ENCODE measurements at places on chromosomes 3 and 15.

GRCh38 chr15:82963471-82964341 lies 11.2 kb upstream of the HOMER2 start:
- no peak for DNase-seq

DNA sequence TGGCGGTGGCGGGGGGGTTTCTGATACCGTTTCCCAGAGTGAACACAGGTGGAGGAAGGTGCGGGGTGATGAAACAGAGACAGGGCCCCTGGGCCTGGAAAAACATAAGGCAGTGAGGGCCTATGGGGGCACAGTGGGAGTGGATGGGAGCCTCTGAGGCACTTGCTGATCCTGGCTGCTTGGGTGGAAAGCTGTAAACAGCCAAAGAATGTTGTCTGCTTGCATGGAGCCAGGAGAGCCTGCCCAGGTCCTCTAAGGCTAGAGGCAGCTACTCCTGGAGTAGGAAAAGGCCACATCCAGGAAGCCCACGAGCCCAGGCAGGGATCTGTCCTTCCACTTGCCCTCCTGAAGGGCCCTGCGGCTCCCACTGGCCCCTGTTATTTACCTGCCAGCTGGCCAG lies 2.9 kb upstream of the SEMA3B start:
- no peak for DNase-seq

DNA sequence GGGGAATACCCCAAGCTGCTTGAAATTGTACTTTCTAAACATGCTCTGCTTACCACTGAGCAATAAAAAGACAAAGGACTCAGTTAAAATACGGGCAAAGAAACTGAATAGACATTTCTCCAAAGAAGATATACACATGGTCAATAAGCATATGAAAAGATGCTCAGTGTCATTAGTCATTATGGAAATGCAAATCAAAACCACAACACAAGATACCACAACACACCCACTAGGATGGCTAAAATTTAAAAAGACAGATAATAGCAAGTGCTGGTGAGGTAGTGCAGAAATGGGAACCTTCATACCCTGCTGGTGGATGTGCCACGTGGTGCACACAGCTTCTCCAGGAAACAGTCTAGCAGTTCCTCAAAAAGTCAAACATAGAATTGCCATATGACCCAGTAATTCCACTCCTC lies 21.3 kb downstream of the LRIG1 start:
- no peak for DNase-seq

DNA sequence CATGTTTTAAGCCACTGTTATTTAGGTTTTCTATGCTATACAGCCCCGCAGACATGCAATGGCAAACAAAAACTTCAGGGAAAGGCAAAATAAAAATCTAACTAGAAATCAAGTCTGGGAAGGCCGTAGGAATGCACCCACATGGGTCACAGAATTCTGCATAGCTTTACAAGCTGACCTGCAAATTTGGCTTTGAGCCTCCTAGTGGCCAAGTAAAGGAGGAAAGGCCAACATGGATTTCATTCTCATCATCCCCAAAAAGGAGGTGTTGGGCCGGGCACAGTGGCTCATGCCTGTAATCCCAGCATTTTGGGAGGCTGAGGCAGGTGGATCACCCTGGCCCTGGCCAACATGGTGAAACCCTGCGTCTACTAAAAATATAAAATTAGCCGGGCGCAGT lies 124.3 kb downstream of the FBLN2 start:
- no peak for DNase-seq

- DNase-seq = no peak
These were observed 208.3 kb downstream of the TJP1 start for GRCh38 chr15:29613951-29614382.

DNA sequence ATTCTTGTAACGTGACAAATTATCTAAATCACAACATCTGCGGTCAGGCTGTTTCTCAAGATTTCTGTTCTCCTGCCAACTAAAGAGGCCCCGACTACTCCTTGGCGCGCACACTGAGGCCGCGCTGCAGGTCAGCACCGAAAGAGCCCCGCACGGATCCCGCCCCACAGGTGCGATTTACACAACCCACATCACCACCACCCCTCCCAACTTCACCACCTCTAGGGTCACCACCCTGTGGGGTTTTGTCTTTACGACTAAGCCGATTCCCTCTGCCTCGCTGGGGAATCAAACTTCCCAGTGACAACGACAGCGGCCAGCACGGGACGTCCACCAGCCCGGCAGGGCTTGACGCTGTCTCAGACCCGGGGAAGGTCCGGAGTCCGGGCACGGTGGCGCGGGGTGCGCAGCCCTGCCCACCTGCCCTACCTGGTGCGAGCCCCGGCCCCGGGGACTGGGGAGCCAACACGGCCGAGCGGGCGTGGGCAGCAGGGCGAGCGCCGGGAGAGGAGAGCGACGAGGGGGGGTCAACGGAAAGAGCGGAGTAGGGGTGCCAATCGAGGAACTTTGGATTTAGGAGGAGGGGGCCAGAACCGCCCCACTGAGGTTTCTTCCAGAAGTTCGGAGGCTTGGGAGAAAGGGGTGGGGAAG lies 764 bp downstream of the UACA start:
- peak; percentile 67 for DNase-seq

DNA sequence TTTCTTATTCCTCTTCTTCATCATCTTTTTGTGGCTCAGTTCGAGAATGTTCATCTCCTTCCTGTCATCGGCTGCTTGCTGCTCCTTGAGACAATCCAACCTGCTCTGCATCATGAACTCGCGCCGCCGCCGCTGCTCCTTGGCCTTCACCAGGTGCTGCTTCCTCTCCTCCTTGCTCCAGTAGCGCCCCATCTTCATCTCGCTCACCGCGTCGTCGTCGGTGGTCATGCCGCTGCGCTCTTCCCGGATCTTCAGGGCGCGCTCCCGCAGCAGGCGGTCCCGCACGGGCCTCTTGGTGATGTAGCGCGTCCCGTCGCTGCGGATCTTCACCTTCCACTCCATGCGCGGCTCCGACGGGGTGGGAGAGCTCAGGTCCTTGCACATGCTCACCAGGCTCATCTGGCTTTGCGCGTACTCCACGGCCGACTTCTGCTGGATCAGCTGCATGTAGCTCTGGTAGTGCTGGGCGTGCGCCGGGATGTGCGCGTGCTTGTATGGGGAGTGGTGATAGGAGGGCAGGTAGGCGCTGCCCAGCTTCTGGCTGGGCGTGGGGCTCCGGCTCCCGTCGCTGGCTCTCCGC lies 241.2 kb downstream of the PDZRN3 start:
- no peak for DNase-seq

DNA sequence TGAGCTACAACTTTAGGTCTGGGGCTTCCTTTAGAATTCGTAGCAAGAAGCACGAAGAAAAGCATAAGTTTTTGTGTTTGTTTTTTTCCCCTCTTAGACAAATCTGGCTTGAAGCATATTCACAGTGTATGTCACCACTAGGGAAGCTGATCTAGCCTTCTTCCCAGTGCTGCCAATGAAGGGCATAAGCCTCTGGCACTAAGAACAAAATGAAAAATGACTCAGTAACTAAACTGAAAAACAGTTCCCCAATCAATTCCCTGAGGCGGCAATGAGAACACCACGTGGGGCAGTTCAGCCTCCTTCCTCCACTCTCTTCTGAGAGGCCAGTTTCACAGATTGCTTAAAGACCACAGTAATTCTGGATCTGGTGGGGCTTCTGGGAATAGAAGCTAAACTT lies 338.1 kb downstream of the GAP43 start:
- DNase-seq = no peak

- no peak for DNase-seq
These were observed 407.3 kb upstream of the PPP2R3A start for GRCh38 chr3:135558150-135558783.

DNA sequence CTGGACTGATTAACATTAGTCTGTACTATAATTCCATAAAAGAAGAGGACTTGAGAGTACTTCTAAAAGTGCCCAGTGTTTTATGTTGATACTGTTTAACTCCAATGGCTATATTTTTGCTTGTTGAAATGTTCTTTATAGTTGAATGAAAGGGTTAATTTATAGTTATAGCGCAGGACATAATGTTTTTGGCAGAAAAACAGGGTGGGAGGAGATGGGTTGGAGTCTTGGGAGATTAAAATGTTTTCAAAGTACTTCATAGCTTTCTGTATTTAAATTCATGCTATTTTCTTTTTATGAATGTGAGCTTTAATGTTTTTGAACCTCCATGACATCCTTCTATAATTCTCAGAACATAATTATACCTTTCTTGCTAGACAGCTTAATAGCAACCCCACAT lies 108.2 kb downstream of the CNTN3 start:
- no peak for DNase-seq

- peak; percentile 59 for DNase-seq
These were observed 164.8 kb downstream of the AKAP13 start for GRCh38 chr15:85545185-85545584.

- no peak for DNase-seq
These were observed 39.6 kb upstream of the TIMP4 start for GRCh38 chr3:12198301-12198700.

GRCh38 chr3:129793319-129793718 lies 100.2 kb downstream of the TMCC1 start:
- no peak for DNase-seq

DNA sequence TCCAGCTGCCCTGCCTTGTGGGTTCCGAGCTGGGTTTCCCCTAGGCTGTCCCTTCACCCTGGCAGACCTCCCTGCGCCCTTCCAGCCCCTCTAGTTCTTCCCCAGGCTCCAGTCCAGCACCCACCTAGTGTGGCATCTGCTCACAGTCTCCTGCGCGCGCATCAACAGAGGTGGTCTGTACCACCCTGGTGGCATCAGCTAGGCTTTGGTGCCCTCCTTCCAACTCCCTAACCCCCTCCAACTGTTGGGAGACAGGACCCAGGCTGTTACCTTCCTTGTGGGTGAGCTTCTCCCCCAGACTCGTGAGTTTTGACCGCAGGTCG lies 8.0 kb downstream of the CALML4 start:
- no peak for DNase-seq

- no peak for DNase-seq
These were observed 111.2 kb downstream of the SLC9A9 start for GRCh38 chr3:143737065-143737464.

- DNase-seq = no peak
These were observed 196.5 kb downstream of the MEX3B start for GRCh38 chr15:81849289-81849688.

- DNase-seq = no peak
These were observed 846.7 kb downstream of the EPHA3 start for GRCh38 chr3:89954137-89954536.

DNA sequence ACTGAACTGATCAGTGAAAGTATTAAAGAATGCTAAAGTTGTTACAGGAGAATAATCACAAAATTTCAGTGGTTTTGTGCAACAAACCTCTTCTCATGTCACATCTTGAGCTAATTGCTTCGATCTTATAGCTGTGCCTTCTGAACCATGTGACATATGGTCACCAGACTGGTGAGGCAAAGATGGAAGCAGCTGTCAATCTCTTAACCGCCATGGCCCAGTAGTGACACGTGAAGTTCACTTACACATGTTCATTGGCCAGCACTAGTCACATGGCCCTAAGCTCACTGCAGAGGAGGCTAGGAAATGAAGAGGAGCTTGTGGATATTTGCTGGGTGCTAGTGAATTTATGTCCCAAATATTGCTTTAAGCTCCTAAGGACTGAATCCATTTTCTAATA lies 32.5 kb downstream of the BOC start:
- DNase-seq = no peak

GRCh38 chr15:64883100-64883581 lies 28.6 kb upstream of the ANKDD1A start:
- no peak for DNase-seq

DNA sequence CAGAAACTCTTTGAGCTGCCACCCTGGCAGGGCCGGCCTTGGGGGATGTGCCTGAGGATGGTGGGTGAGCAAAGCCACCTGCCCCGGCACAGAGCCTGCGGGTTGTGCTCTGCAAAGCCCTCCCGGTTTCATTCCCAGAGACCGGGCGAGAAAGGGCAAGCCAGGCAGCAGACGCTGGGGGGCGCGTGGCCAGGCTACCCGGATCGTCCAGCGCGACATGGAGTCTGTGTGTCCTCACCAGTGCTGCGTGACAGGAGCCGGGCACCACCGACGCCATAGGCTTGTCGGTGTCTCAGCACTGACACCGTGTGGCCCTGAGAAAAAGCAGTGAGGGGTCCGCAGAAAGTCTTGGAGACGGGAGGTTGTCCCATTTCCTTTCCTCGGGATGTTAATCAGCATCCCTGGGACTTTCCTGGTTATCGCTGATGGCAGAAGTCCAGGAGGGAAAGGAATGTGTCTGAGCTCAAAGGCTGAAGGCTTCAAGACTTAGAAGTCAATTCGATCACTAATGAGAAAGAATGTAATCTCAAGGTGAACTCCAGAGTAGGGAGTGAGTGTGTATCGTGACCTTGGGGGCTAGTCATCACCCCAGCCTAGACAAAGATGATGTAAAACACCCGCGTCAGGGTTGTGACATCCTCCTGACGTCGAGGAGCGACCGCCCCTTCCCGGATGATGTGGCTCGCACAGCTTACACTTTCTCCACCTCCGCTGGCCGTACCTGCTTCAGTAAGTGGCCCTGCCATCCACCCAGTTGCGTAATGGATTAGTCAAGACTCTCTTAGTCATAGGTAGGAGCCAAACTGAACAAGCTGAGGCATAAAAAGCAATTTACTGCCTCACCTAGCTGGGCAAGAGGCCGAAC lies 36.3 kb upstream of the PLA2G4E start:
- peak; percentile 65 for DNase-seq

DNA sequence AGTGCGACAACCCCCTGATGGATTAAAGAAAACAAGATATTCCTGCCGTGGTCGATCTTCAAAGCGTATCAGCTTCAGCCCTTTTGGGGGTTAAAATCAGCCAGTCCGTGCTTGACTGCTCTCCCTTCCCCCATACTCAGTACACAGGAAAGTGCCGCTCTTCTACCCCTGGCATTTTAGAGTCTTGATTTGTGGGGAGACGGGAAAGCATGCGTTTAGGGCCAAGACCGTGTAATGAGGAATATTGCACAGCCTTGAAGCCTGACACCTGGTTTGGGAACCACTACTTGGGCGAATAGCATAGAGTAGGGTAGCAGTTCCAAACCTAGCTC lies 540 bp upstream of the EDC3 start:
- DNase-seq = no peak

- no peak for DNase-seq
These were observed 535 bp downstream of the MCTP2 start for GRCh38 chr15:94231723-94232468.

- no peak for DNase-seq
These were observed 71.8 kb downstream of the RBPMS2 start for GRCh38 chr15:64703632-64703959.

DNA sequence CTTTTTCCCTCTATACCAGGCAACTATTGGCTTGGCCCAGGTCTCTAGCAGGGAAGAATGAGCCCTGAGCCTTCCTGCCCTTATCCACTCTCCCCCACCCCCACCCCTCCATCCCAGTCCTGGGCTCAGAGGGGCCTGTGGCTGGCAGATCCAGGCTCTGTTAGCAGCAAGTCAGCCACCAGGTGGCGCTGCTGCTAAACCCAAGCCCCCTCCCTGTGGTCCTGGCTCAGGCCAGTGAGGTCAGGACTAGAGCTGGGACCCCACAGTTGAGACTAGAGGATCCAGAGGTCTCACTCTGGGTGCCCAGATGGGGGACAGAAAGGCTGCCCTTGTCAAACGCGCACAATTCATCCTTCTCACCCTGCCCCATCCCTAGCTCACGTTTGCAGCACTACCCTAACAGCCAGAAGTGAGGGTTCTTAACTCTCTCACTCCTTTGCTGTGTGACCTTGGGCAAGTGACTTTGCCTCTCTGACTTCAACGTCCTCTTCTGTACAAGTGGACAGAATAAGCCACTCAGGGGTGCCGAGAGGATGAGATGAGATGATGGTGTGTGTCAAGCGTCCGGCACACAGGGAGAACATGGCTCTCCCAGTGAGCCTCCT lies 46.8 kb upstream of the SLC6A1 start:
- no peak for DNase-seq

GRCh38 chr15:72801590-72802325 lies 18.2 kb upstream of the ADPGK start:
- no peak for DNase-seq

GRCh38 chr15:26630857-26631256 lies 142.0 kb downstream of the GABRB3 start:
- DNase-seq = no peak

All from right lung (tissue), 10 donors.